Fibroblast of villous mesenchyme (primary cell): ENCODE measurements at places on chromosomes 6 and 20. TPM values are rescaled to one million over a fixed set of nuclear protein-coding genes. Genes with fewer than 3 reads are reported as not detected.

The DOK5 gene
- under 0.01 and 1.3 TPM in 2 replicates for total RNA-seq

The DNAH8 gene
- total RNA-seq, result under 0.01 and 0.32 TPM in 2 replicates

The MAP1LC3A gene
- 13.4 and 17.1 TPM in 2 replicates for total RNA-seq

DNA sequence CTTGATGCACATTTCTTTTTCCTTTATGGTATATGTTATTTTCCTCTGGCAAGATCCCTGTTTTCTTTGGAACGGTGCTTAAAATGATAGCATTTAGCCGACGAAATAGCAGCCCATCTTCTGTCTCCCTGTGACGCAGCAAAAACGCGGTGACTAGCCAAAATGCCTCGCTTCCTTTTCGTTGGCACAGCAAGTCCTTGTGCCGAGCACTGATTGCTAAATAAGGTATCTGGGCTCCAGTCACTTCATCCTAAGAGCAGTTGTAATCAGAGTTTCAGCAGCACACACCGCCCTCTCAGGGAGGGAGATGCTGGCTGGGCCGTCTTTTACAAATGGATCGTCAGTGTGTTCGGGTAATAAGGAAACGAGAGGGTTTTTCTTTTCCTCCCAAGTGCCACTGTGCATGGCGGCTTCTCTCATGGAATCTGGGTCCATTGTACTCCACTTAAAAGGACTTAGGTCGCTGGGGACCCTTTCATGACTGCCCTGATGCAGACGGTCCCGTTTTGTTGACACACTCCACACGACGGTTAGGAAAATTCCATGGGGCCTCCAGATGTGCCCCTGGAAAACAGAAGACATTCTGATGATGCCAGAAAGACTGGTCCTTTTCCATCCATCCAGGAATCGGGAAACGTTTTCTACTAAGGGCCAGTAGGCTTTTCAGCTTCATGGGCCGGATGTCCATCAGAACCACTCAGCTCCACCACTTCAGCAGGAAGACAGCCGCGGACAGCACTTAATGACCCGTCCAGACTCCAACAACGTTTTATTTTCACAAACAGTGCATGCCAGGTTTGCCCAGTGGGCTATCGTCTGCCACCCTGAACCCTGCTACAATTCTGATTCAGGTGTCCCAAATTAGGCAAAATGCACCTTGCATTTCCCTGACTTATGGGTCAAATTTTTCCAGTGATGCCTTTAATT, 185.5 kb downstream of the CDH4 start:
- DNase-seq, result peak; percentile 11

GRCh38 chr6:169070506-169071176, 183.0 kb downstream of the THBS2 start:
- DNase-seq, result peak; percentile 98

DNA sequence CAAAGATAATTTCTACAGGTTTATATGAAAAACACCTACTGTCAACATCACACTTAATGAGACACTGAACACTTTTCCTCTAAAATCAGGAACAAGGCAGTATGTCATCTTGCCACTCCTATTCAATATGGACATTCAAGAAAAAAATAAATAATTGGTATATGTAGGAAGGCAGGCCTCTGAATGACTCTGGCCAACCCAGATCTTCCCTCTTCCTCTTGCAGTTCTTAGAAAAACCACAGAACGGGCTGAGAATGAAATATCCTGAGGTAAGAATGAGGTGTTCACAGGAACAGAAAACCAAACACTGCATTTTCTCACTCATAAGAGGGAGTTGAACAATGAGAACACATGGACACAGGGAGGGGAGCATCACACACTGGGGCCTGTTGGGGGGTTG, 1207.2 kb upstream of the CITED2 start:
- no peak for DNase-seq
